AG08395 (cell line): ENCODE measurements at places on chromosomes 4 and X.

DNA sequence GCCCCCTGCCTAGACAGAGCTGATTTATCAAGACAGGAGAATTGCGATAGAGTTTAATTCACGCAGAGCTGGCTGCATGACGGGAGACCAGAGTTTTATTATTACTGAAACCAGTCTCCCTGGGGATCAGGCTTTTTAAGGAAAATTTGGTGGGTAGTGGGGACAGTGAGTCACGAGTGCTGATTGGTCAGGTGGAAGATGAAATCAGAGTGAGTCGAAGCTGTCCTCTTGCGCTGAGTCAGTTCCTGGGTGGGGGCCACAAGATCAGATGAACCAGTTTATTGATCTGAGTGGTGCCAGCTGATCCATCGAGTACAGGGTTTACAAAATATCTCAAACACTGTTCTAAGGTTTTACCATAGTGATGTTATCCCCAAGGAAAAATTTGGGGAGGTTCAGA lies 36.6 kb downstream of the MYOZ2 start:
- DNase-seq: no peak

GRCh38 chrX:46559062-46559461 lies 13.8 kb upstream of the ZNF674 start:
- no peak for DNase-seq

DNA sequence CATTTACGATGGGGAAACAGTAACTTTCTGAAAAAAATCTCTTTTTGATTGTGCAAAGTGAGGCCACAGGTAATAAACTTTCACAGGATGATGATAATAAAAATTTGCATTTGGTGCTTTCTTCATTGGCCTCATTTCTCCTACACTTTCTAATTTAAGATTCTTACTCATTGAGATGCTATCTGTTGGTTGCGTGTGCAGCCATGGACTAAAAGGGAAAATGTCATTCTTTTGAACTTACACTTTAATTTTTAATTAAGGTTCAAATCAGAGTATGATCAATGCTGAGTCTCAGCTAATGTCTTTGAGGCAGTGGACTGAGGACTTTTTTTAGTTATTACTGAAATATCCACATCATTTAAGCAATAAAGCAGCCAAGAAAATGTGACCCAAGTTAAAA lies 87.6 kb downstream of the SEL1L3 start:
- peak; percentile 15 for DNase-seq

DNA sequence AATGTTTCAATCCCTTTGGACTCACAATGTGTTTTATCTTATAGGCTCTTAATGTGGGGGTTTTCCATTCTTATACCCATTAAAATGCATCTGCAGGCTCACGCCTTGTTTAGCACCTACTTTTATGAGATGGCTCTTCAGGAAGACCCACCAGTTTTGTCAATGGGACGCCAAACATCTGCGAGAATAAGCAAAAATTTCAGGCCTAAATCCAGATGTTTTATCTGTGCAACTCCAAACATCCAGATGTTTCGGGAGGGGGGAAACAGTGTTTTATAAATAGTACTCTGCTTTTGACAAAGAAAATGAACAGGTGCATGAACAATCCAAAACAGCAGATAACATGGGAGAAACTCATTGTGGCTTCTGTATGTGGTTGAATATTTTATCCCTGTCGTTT lies 342.8 kb downstream of the DHX15 start:
- no peak for DNase-seq

DNA sequence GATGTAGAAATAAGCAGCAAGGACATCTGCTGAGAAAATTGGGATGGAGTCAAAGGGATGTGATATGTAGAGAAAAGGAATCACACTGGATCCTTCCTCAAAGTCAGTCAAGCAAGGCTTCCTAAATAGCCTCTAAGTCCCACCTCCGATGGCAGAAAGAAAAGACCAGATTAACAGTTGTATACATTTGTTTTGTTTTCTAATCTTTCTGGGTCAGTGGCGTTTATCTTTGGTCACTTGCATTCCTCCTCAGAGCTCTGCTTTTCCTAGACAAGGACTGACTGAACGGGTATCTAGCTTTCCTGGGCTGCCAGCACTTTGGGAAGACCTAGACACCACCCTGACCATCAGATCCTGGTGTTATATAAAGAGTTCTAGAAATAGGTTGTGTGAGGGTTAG lies 23.2 kb downstream of the PACRGL start:
- DNase-seq: no peak

DNA sequence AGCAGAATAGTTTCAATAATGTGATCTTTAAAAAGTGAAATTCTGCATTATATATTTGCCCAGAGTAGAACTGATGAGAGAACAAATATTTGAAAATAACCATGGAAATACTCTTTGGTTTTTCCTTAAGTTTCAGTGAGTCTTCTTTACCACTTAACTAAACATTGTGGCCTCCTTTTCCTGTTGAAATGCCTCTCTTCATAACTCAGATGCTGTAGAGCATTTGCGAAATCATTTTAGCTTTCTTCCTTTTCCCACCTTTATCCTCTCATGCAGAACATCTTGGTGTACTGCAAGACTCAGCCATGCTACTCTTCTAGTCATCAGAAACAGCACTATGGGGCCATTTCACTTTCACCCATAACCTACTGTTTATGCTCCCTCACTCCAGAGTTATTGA lies 48.2 kb downstream of the CASK start:
- no peak for DNase-seq

- DNase-seq: no peak
These were observed 2.4 kb downstream of the CXXC4 start for GRCh38 chr4:104492183-104492771.

DNA sequence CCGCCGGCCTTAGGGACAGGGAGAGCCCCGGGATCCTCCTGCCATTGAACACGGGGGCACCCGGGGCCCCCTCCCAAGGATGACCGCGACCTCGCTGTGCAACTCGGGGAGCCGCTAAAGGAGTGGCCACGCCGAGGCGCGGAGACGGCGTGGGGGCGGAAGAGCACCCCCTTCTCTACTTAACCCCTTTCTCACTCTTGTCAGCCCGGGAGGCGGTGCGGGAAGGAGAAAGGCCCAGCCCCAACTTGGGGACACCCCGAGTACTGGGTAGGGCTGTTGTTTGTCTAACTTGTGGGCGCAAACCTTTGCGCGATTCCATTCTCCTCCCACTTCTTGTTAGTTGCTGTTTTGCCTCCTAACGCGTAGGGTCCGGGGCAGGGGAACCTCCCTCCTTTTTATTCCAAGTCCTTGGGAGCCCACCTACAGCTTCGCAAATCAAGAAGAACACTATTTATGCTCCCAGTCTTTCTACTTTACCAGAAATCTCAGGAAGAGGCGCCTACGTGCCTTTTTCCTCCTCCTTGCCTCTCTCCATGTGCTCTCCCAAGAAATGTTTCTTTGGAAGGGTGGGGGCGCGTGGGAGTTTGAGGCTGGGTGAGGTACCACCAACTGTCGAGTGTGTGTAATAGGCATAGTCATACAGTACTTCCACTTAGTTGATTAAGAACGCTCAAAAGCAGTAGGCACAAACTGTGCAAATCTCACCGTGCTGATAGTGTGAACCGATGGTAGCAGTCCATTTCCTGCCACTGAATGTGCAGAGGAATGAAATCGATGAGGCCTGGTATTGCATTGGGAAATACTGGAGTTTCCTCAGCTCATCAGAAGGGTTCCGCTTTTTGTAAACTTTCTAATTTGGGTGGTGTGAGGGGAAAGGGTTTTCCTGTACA lies 813 bp downstream of the DIAPH2 start:
- peak; percentile 6 for DNase-seq

- DNase-seq: no peak
These were observed 122.6 kb upstream of the CPEB2 start for GRCh38 chr4:14879683-14880082.

DNA sequence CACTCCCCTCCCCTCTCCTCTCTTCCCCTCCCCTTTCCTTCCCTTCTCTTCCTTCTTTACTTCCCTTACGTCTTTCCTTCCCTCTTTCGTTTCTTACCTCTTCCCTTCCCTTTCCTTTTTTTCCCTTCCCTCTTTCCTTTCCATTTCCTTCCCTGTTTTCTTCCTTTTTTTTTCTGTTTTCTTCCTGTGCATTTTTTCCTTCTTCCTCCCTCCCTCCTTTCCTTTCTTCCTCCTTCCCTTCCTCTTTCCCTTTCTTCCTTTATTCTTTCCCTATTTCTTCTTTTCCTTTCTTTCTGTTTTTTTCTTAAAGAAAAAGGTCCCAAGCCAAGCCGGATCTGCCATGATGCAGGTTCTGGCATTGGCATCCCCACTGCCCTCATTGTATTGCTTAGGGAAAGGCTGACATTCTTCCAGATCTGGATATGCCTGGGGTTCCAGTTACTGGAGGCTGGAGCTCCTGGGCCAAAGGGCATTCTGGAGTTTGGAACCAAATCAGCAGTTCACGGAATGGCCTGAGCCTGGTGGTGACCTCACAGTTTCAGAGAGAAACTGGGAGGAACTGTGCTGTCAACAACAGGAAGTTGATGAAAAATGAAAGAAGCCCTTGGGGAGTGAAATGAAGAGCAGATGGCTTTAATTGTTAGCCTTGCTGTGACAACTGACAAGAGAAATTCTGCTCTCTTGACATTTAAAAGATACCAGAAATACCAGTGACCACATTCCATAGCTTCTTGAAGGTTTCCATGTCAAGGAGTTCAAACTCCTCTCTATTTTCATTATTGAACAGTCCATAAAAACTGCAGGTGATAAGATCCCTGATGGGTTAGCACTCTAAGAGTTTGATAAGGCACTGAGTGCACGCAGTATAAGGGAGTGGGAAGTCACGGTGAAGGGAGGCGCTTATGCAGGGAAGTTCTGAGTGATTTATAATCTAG lies 622.1 kb downstream of the SPRY1 start:
- DNase-seq: peak; percentile 73

GRCh38 chrX:136250191-136251040 lies 784 bp downstream of the MAP7D3 start:
- DNase-seq: peak; percentile 42

GRCh38 chrX:78092296-78092695 lies 11.8 kb upstream of the PGK1 start:
- DNase-seq: peak; percentile 18

GRCh38 chr4:102553982-102554381 lies 52.8 kb downstream of the NFKB1 start:
- no peak for DNase-seq

DNA sequence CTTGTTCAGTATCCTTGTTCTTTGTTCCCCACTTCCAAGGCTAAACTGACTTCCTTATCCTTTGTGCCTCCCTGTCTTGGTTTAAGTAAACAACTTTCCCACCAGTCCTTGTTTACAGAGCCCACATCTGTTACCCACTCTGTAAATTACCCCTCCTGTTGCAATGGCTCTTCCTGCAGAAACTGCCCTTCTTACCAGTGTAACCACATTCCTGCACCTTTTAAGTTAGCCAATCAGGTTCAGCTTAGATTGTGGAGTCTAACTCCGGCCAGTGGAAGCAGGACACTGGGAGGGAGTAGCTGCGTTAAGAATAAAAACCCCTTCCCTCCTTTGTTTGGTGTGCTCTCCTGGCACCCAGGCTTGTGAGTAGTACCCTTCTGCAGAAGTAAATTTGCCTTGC lies 360.9 kb downstream of the PRDM5 start:
- no peak for DNase-seq

DNA sequence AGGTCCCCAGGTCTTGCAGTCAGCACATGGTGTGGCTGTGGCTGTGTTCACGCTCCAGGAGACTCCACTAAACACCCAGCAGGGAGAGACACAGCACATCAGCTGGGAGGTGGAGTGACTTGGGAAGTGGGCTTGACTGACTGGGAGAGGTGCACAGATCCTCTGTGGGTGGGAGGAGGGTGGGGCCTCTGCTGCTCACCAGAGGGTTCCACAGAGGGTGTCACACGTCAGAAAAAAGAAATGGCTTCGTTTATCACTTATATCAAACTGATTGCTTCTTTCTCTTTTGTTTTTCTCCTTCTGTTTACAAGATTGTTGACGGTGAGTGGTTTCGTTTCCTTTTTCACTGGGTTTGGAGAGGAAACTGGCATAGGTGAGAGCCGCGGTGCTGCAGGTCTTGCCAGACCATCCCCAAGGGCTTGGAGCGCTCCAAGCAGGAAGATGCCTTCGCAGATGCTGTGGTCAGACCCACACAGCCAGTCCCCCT lies 24.8 kb upstream of the FAM193A start:
- DNase-seq: no peak

DNA sequence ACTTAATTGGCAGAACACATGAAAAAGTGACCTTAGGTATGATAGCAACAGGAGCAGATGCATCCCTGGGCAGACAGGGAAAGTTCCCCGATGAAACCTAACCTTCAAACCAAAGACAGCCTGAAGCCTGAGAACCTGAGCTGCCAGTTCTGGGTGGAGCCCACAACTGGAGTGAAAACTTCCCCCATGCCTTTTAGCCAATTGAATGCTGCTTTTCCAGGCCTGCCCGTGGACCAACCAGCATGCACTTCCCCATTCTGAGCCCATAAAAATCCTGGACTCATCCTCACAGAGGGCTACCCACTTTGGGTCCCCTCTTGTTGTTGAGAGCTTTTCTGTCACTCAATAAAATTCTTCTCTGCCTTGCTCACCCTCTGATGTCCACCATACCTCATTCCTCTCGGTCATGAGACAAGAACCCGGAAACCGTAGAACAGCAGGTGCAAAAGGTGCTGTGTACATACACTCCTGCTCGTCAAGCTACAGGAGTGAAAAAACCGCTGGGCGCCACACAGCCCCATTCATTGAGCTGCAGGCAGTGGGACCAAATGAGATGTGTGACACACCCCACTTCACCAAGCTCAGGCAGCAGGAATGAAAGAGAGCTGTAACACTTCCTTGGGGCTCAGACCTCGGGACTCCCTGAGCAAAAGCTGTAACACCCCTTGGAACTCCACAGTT lies 13.9 kb upstream of the SLC7A11 start:
- no peak for DNase-seq

DNA sequence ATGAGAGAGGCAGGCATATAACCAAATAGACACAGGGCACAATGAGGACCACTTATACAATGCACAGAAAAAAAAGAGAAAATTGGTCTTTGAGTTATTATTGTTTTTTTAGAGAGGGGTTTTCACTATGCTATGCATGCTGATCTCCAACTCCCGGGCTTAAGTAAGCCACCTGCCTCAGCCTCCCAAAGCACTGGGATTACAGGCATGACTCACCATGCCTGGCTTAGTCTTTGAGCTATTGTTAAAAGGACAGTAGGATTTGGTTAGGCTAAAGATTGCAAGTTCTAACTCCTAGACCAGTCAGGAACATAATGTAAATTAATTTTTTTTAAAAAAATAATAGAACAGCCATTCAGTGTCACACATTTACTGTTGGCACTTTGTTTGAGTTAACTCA lies 340.1 kb downstream of the GPAT3 start:
- no peak for DNase-seq

DNA sequence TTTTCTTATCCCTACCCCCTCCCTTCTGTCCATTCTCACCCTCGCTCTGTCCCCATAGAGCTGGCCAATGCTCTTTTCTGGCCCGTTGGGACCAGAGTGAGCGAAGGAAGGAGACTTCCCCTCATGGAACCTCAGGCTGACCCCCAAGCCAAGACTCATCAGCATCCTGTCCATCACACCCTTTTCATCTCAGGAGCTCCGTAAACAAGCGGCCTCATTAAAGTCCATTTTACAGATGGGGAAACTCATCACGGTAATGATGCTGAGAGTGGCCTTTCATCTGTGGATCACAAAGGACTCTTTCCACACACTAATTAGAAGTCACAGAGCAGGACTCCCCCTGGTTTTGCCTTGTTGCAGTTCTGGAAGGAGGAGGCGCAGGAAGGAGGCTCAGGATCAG lies 67.4 kb upstream of the SLC34A2 start:
- DNase-seq: no peak
